ENCODE measurements at places on chromosomes 11 and 22.

- no peak for DNase-seq
Observed at GRCh38 chr22:46684706-46685105, 53.3 kb downstream of the CERK start.

DNA sequence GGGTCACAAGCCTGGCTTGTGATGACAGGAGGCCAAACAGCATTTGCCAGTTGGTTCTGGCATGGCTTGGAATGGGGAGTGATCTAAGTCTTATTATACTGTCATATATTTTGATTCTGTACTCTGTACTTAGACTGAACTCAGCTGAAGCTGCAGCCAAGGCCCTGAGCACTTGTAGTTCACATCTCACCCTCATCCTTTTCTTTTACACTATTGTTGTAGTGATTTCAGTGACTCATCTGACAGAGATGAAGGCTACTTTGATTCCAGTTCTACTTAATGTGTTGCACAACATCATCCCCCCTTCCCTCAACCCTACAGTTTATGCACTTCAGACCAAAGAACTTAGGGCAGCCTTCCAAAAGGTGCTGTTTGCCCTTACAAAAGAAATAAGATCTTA, 843 bp downstream of the OR56B1 start:
- no peak for DNase-seq

GRCh38 chr11:9936754-9937153, 272.9 kb downstream of the SWAP70 start:
- no peak for DNase-seq

DNA sequence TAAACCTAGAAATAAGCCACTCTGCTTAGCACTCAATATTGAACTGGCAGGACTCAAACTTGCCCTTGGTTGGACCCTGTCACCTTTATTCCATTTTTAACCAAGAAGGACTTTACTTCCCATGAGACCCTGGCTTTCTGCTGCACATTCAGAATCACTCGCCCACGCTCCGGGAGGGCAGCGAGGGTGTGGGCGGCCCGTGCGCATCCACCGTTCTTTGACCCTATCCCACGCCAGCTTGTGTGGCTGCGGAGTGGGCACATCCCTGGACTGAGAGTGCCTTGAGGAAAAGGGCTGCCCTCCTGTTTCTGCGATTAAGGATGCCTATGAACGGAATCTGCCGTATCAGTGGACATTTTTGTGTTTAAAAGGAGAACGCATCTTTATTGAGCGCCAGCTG, 39.6 kb downstream of the TRIM44 start:
- no peak for DNase-seq

- DNase-seq: no peak
Observed at GRCh38 chr22:44531487-44531886, 33.5 kb upstream of the RTL6 start.

DNA sequence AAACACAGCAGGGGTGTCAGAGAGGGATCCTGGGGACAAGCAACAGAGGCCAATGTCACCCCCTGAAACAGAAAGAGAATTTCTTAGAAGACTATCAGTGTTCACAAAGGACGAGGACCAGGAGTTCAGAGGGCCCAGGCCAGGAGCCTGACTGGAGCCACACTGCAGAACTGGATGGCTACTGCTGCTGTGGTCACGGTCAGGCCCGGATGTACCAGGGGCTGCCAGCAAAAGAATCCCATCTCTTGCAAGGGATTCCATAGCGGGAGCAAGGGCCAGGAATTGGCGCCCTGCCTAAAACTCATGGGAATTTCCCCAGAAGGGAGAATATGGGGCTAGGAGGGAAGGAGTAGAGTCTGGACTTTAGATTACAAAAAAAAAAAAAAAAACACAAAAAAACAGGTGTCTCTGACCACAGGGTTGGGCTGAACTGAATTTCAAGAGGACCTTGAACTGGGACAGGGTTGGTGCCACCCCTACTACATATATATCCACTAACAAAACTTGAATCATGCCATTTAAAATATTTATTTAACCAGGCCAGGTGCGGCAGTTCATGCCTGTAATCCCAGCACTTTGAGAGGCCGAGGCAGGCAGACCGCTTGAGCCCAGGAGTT, 15.7 kb upstream of the KCTD14 start:
- no peak for DNase-seq

DNA sequence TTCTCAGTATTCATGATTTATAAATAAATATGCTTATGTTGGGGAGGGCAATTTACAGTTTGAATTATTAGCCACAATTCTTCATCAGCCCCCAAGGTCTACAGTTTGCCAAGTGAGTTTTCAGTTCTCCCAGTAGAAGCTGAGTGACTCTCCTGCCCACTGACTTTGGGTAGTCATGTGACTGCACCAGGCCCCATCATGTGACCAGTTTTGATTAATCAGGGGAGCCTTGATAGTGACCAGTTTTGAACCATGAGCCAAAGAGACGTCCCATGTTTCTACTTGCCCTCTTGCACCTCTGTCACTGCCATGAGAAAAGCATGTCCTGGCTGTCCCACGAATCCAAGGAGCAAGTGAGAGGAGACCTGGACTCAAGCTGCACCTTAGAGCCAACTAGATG, 32.5 kb downstream of the SYN3 start:
- DNase-seq: no peak

GRCh38 chr11:82559609-82560008, 174.1 kb downstream of the FAM181B start:
- DNase-seq: no peak

DNA sequence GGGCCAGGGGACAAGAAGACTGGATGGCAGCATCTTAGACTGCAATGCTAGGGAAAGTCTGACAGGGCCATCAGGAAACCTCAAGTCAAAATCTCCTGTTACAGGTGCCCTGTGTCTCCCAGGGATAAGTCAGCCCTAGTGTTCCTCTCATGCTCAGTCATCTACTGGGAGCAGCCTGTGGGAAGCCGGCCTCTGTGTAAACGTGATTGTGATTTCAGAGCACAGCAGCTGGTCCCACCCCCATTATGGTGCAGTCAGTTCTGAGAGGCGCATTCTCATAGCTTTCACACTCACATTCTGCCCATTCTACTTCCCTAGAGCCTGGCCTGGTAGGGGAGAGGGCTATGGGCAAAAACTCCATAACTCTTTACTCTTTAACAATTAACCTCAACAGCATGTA, 7.2 kb upstream of the SLN start:
- DNase-seq: no peak

All from kidney capillary endothelial cell (primary cell).